ENCODE measurements at places on chromosomes 7 and 10.

DNA sequence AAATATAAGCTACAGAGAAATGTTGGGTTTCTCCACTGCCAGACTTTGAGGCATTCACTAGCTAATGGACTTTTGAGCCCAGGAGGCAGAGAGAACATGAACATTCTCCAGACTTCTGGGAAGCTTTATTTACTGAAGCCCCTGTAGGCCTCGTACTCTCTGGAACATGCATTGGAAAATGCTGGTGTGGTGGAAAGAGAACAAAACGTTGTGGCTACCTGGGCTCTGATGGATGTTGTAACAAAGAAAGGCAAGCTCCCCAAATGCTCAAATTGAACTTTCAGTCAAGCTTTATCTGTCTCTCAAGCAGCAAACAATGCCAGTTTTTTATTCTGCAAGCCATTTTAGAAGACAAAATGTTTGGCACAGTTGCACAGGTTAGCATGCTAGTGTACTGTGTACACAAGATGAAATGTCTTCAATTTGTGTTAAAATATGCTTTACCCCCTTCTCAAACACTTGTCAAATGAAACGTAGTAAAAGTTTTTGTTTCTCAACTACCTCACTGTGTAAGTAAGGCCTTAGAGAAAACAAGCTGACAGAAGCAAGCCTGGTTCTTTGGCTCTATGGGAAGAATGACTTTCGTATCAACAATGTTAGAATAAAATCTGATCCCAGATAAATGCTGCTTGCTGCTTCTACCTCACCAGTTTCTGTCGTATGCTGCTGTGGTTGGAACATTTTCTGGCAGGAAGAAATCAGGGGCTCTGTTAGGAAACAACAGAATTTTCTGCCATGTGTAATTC, 71.0 kb upstream of the CC2D2B start:
- DNase-seq, result no peak

- DNase-seq, result no peak
Measured at GRCh38 chr7:36650320-36650719, 74.0 kb downstream of the AOAH start.

DNA sequence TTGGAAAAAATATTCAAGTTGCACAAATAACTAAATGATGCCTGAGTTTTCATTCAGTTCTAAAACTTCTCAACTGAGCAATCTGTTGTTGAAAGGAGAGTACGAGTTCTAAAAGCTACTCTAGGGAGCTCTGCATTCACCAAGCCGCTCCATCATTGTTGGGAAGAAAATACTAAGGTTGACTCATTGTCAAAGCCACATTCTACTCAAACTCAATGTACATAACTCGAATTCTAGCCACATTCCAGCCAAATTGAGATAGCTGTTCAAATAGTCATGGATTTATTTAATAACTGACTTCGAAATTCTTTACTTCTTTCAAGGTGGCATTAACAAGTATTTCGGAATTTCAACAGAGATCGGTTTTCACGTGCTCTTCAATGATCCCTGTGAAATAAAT, 63.4 kb downstream of the KIAA1217 start:
- no peak for DNase-seq

DNA sequence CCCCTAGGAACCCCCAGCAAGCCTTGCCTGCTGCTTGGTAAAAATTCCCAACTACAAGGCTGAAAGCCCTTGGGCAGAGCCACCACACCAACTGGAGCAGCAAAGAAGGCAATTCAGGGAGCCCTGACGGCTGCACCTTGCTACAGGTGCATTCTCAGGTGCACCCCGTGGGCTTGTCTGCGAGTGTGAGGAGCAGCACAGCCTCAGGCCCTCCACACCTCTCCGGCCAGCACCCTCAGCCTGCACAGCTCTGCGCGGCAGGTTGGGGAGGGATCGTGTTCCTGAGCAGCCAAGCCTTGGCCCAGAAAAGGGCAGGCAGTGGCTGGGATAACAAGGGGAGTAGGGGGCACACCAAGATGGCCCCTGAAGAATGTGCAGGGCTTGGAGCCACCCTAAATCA, 104.1 kb downstream of the FAM53B start:
- DNase-seq, result no peak

GRCh38 chr10:1571587-1572237, 165.6 kb downstream of the ADARB2 start:
- no peak for DNase-seq

- DNase-seq, result no peak
Measured at GRCh38 chr10:19817231-19817933, 1.1 kb downstream of the PLXDC2 start.

- no peak for DNase-seq
Measured at GRCh38 chr7:19161671-19162070, 16.4 kb upstream of the FERD3L start.

DNA sequence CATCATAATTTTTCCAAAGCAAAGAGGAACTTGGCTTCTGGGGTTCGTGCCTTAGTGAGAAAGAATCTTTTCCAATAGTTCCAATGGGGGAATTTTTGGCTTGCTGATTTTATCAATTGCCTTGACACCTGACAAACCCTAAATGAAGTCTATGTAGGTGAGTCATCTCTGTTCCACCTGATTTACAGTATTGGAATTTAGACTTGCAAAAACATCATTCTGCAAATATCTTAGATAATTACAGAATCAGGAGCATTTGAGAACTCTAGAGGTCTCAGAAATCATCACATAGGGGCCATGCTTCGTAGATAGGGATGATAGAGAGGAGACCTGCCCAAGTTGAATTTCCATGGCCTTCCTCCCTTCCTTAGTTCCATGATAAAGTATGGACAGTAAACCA, 9.3 kb downstream of the SLC35G1 start:
- DNase-seq, result no peak

GRCh38 chr10:117375360-117376178, at the start of gene PDZD8:
PDZD8 (minus strand) TSS chr10:117375440; CDS start chr10:117375227, 213 bp downstream.
- peak; percentile 80 for DNase-seq

DNA sequence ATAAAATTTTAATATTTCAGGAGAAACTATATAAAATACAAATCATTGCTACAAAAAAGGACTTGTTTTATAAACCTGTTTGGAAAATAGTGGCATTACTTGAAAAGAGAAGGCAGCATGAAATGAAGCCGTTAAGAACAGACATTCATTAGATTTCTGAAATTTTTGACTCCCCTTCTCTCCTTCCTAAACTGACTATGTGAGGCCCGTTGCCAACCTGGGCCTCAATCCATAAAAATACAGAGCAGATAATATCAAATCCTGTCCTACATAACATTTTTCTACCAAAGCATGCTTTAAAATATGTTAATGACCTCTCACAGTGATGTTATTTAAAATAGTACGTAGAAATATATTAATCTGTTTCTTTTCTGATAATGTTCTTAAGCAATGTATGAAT, 34.5 kb upstream of the ING3 start:
- no peak for DNase-seq

DNA sequence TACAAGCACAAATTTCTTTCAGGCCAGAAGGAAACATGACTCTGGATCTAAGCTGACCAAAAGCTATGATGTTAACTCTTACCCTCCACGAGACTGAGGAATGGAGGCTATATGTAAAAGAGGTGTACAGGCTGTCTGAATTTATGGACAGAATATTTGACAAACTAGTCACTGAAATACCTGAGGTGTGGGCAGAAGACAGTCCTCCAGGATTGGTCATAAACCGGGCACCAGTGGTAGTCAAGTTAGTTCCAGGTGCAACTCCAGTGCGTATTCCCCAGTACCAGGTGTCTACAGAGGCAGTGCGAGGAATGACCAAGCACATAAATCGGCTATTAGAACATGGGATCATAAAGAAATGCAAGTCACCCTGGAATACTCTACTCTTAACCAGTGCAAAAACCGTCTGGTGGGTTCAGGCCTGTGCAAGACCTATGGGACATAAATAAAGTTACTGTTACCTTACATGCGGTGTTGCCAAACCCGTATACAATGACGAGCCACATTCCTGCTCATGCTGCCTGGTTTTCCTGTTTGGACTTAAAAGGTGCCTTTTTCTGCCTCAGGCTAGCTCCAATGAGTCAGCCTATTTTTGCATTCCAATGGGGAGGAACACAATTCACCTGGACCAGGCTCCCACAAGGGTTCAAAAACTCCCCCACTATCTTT, 6.7 kb upstream of the CYREN start:
- no peak for DNase-seq

DNA sequence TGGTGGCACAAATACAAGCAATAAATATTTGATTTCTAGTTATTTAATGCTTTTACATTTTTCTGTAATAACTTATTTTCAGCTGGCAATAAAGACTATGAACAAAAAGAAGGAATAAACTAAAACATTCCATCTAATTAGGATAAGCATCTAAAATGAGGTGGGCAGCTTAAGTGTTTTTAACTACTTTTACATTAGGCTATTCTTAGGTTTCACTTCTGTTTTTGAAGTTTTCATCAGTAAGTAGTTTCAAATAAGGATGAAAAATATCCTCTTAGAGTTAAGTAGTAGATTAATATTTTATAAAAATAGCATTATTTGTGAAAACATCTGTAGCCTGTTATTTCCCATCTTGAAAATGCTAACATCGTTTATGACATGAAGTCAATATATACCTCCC, 15.9 kb downstream of the NT5C2 start:
- no peak for DNase-seq

GRCh38 chr10:1643161-1643907, 94.0 kb downstream of the ADARB2 start:
- DNase-seq, result no peak

DNA sequence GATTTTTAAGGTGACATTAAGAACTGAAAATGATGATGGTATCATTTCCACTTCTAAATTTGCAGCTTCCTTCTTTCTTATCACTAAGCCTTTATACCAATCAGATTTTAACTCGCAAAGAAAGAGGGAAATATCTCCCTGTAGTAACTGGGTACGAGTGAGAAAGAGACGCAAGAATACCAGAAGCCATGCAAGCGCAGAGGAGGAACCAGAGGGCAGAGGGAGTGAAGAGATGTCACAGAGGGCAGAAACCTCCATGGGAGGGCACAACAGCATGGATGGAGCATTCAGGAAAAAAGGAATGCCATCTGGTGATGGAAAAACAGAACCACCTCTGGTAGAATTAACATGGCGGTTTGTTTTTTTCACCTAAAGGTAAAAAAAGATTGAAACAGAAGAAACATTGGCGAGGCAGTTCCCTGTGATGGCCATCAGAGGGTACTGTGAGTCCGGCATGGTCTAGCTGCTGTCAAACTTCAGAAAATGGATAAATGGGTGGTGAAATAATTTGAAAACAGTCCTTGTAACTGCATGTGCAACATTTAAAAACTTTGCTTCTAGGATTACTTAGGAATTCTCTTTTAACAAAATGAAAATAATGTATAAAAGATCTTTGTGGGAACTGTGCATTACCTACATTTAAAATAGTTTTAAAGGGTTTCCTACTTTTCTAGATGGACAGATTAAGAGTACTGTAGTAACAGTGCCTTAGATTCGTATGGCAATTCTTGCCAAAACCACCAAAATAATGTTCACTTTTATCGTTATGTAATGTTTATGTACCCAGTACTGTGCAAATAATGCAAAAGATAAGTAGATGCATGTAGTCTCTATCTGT, 91.8 kb downstream of the ARHGAP12 start:
- no peak for DNase-seq

DNA sequence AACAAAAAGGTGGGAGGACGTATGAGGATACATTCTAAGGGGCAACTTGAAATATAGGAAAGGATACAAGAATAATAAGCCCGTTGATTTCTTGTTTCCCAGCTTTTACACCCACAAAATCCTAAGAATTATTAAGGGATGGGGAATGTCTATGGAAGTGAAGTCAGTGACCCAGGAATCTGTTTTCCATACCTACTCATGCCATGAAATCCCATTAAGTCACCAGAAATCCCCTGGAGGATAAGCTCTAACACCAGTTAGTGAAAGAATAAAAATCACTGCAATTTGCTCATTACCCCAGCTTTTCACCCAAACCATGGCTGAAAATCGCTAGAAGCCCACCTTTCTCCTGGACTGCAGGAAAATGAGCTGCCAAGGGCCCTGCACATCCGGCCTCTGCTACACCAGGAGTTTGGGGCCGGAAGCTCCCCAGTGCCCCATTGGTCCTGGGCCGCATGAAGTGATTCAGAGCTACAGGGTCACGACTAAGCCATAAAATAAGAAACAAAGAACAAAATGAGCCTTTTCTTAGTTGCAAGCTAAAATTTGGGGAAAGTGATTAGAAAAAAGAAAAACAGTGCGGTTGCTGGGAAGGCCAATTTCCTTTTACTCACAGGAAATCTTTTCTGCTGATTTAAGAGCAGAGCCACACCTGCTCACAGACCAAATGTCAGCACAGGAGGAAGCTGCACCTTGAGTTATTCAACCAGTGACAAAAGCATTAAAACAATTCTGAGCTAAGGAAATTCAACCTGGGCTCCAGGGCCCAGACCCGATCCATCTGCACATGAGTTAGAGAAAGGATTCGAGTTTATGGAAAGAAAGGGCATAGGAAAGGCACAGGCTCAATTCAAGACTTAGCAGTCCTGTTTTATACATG, 40.3 kb downstream of the HIPK2 start:
- no peak for DNase-seq

DNA sequence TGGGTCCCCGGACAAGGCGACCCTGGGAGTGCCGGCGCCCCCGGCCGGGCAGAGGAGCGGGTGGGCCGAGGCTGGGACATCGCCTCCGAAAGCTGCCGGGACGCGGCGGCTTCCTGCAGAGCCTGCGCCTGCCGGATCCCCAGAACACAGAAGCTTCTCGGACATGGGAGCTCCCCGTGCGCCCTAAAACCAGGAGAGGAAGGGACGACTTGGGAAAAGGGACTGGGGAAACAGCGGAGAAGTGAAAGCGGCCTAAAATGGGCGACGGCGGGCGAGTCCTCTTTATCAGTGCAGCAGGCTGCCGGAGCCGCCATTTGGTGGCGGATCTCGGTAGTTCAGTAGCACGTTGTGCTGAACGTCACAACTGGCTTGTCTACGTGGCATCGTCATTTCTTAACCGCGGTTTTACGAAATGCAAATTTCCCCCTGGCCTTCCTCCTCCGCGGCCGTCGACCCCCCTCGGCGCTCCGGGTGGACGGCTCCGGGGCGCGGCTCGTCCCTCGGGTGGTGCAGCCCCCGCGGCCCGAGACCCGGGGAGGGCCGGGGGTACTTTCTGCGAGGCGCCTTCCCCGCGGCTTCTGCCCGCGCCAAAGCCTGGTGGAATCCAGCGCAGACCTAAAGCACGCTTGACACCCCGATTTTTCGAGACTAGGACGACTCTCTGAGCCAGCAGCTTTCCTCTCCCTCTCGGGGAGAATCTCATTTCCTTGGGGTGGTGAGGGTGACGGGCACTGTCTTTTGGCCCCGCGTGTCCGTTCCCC, 9.9 kb upstream of the SPAG6 start:
- DNase-seq, result peak; percentile 43

DNA sequence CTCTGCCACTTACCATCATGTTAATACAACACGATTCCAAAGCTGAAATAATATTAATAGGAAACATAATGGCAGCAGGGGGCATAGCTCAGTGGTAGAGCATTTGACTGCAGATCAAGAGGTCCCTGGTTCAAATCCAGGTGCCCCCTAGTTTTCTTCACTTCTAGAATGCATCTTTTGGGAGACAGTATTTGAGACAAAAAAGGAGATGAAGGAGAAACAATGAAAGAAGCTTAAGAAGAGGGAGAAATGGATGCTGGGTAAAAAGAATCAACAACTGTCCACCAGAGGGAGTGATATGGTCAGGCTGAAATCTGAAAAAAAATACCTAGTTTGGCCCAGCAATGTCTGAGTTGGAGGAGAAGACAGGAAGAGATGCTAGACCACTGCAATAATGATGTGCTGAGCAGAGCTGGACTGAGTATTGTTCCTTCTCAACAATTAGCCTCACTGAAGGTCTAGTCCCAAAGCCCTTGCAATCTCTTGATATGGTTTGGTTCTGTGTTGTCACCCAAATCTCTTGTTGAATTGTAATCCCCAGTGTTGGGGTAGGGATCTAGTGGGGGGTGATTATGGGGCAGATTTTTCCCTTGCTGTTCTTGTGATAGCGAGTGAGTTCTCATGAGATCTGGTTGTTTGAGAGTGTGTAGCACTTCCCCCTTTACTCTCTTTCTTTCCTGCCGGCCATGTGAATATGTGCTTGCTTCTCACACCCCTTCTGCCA, 48.3 kb downstream of the ZNF783 start:
- DNase-seq, result no peak
